ENCODE measurements at places on chromosomes 3 and 15.

DNA sequence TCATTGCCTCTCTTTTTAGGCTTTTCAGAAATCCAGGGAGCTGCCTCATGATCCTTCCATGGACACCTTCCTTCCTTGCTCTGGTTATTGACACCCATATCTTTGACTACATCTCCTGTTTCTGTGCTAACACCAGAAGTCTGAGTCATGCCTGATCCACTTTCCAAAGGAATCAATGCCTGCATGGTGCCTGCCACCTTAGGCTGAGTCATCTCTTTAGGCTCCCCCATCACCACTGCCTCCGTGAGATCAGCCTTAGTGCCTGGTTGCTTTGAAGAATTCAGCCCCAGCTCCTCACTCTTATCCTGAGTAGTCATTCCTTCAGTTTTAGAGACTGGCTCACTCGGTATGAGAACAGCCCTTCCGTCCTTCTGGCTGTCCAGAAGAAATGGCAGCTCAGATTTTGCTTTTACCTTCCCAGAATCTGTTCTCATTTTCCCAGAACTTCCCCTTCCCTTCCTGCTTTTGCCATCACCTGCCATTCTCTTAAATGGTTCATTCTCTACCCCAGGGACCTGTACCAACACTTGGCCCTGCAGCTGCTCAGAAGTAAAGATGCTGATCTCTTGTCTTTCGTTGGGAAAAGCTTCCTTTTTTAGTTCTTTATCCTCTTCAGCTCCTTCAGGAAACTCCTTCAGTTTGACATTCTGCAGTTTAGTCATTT is 105.3 kb downstream of the MAP4 start:
- DNase-seq = peak; percentile 65

DNA sequence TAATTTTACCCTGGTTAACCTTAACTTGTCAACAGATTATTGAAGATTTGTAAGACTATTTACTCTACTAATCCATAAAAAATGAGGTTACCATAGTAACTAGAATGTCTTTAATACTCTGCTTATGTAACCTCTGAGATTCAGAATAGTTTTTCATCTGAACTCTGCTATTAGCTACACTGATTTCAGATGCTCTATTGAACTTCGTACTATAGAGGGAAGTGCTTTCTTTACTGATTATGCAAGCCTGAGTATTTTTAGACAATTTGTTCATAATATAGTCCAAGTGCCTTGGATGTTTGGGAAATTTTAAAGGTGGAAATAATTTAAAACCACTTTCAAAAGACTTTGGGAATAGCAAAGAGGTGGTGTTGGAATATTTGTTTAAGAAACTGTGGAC is 107.9 kb upstream of the GBE1 start:
- no peak for DNase-seq

GRCh38 chr3:14608298-14608697 is 43.3 kb upstream of the CCDC174 start:
- no peak for DNase-seq

GRCh38 chr3:59251869-59252268 is 202.0 kb upstream of the CFAP20DC start:
- DNase-seq = no peak

DNA sequence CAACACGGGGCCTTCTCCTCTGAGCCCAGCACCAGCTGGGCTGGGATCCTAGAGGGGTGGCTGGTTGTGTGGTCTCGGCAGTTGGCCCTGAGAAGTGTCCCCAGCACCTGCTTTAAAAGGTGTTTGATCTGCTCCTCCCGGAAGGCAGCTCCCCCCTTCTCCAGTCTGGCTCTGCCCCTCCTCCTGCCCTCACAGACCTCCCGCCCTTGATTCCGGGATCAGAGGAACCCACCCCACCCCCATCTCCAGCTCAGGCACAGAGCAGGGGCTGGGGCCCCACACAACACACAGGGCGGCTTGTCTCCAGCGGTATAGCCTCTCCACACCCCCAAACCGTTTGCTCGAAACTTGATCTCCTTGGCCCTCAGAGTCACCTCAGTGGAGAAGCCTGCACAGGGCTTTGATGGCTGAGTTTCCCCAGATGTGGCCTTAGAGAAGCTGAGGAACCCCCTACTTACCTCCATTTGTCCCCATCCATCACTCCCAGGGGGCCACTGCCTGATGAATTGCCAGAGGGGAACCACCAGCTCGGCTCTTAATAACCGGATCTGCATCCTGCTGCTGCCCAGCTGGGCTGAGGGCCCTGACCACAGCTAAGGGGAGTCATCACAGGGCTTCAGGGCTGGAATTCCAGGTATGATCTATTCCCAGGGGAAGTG is 6.4 kb upstream of the STRA6 start:
- no peak for DNase-seq

DNA sequence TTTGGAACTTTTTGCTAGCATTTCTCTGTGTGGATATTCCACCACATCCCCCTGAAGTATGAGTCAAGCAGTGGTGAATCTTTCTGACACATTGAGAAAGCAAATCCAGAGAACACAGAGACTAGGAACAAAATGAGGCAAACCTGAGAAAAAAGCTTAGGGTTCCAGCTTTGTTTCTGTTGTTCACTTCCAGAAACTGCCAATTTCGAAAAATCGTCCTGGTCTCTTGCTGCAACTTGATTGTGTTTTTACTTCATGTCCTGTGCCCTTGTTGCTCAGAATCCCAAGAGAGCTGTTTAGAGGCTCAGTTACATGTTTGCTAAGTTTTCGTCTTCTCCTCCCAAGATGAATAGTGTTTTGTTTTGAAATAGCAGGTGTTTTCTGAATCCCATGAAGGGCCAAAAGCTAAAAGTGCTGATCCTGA is 13.7 kb downstream of the MAP2K1 start:
- DNase-seq = no peak

DNA sequence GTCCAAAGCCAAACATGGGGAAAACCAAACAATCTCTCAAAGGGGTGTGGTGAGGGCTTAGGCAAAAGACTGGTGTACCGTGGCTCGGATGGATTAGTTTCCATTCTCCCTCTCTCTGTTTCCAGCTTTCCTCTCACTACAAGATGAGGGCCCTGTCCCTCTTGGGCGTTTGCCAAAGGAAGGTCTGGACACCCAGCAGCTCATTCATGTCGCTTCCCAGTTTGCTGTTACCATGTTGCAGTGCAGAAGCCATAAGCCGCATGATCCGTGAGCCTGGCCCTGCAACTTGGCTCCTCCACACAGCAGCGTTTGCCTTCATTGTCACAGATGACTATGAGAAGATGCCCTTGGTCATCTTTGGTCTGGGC is 92.2 kb downstream of the APBA2 start:
- DNase-seq = no peak

- DNase-seq = no peak
Measured at GRCh38 chr3:72391659-72392058, 456.6 kb downstream of the SHQ1 start.

All from fibroblast of skin of left quadriceps (primary cell).